ENCODE measurements at places on chromosomes 12 and 14. TPM values are rescaled to one million over a fixed set of nuclear protein-coding genes. Genes with fewer than 3 reads are reported as not detected.
A peak's percentile ranks its signal among the peaks of the same experiment; 100 is the strongest.

The PTPN11 gene
- 97.8 TPM for total RNA-seq

The UNC79 gene
- 0.69 TPM for total RNA-seq

The TAS2R14 gene
- total RNA-seq, result 2.0 TPM

The HOXC12 gene
- 1.3 TPM for total RNA-seq

The NRXN3 gene
- 2.3 TPM for total RNA-seq

The SLC5A8 gene
- not detected for total RNA-seq

- no peaks in the 10 kb centered on the region for H3K4me1 ChIP-seq
- H3K4me3 ChIP-seq, result no peak overlapping the region
- no peaks in the 10 kb centered on the region for H3K27me3 ChIP-seq
- no peaks in the 10 kb centered on the region for H3K36me3 ChIP-seq
Observed at GRCh38 chr14:34655959-34656358, 26.0 kb upstream of the SNX6 start.

DNA sequence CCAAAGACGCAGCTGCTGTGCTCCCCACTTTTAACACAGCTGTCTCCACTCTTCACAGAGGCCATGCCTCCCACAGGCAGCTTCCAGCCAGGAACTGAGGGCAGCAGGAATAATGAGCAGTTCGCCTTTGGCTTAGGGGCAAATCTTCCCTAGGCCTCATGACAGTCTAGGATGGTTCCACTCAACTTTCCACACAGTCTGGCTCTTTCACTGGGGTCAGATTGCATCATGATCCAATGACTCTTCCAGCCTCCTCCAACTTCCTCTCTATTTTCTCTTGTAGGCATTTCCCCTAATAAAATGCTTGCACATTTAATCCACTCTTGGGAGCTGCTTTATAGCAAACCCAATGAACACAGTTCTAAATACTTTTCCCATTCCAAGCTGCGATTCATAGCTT lies 271.6 kb upstream of the ATP2B1 start:
- no peaks in the 10 kb centered on the region for H3K36me3 ChIP-seq
- no peak overlapping the region for H3K27ac ChIP-seq
- no peak for DNase-seq
- no peak overlapping the region for H3K4me3 ChIP-seq

DNA sequence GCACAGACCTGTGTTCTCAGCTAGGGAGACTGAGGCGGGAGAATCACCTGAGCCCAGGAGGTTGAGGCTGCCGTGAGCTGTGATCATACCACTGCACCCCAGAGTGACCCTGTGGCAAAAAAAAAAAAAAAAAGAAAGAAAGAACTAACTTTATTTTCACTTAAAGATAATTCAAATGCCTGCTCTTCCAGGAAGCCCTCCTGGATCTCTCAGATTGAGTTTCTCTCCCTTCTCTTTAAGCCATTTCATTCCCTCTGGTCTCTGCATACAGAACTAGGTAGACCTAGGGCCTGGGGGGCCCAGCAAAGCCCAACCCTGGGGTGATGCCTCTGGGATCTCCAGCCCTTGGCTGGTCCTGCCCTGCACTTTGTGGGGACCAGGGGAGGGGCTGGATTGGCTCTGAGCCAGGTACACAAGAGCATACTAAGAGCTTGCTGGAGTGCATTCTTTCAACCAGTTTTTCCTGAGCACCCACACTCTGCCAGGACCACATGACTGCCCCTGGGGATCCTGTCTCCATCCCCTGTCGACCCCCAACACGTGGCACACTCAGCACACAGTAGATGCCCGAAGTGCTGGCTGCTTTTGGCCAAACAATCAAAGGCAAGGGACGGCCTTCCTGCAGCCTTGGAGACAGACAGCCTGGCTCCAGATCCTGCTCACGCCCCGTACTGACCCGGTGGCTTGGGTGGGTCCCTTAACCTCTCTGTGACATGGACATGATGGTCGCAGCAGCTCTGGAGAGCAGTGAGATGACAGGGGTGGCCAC lies 52.7 kb downstream of the CYP46A1 start:
- H3K4me1 ChIP-seq, result peaks cover 33% of the 10 kb centered on the region
- H3K27ac ChIP-seq, result no peak overlapping the region
- DNase-seq, result no peak
- no peak overlapping the region for H3K4me3 ChIP-seq
- peaks cover 13% of the 10 kb centered on the region for H3K27me3 ChIP-seq

DNA sequence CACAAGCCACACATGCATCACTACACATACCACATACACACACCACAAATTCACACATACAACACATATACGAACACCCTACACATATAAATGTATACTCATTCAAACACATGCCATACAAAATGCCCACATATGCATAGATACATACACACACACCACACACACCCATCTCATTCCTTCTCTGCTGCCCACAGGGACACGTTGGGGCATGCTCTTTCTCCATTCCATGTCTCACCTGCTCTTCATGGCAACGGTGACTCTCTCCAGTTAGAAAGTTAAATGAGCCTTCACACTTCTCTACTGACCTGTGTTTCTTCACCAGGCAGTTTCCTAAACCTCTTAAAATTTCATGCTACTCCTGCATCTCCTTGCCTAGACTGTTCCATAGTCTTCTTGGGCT lies 1194.8 kb downstream of the BCL11B start:
- H3K4me1 ChIP-seq, result no peaks in the 10 kb centered on the region
- no peak for DNase-seq
- peaks cover 2% of the 10 kb centered on the region for H3K27me3 ChIP-seq
- no peak overlapping the region for H3K27ac ChIP-seq
- H3K36me3 ChIP-seq, result no peaks in the 10 kb centered on the region

GRCh38 chr14:58465421-58465820 lies 37.9 kb downstream of the KIAA0586 start:
- H3K27ac ChIP-seq, result no peak overlapping the region
- H3K4me3 ChIP-seq, result no peak overlapping the region
- H3K27me3 ChIP-seq, result no peaks in the 10 kb centered on the region
- DNase-seq, result no peak
- peaks cover 8% of the 10 kb centered on the region for H3K36me3 ChIP-seq

DNA sequence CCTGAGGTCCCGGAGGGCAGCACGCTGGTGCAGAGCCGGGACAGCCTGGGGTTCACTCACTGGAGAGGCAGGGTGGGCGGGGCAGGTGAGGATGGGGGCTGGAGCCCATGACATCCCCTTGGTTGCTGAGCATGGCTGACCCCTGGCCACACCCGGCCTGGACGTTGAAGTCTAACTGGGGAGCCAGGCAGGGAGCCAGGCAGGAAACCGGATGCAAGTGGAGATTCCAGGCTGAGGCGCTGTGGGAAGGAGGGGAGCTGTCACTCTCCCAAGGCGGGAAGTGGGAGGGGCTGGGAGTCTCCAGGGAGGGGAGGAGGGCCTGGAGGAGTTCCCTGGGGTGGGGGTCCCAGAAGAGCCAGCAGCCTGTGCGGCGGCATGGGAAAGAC lies 7.7 kb upstream of the INF2 start:
- peak overlapping the region; percentile 98 for H3K27ac ChIP-seq
- H3K4me3 ChIP-seq, result peak overlapping the region; percentile 83
- H3K27me3 ChIP-seq, result peaks cover 20% of the 10 kb centered on the region
- peaks cover 25% of the 10 kb centered on the region for H3K4me1 ChIP-seq
- peak; percentile 83 for DNase-seq

DNA sequence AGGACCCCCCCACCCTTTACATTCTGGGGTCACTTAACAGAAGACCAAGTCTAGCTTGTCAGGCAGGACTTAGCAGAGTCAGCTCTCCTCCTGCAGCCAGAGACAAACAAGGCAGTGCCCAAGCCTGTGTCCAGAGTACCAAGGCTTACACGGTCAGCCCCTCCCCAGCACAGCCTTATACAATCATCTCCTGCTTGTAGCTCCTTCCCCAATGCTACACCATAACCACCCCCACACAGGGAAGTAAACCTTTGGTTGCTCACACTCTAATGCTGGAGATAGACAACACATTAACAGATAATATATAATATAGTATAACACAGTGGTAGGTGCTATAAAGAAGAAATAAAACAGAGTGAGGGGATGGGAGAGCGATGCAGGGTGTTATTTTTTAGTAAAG lies 175.4 kb upstream of the PWP1 start:
- H3K36me3 ChIP-seq, result no peaks in the 10 kb centered on the region
- H3K27ac ChIP-seq, result no peak overlapping the region
- H3K4me1 ChIP-seq, result no peaks in the 10 kb centered on the region
- no peaks in the 10 kb centered on the region for H3K27me3 ChIP-seq

DNA sequence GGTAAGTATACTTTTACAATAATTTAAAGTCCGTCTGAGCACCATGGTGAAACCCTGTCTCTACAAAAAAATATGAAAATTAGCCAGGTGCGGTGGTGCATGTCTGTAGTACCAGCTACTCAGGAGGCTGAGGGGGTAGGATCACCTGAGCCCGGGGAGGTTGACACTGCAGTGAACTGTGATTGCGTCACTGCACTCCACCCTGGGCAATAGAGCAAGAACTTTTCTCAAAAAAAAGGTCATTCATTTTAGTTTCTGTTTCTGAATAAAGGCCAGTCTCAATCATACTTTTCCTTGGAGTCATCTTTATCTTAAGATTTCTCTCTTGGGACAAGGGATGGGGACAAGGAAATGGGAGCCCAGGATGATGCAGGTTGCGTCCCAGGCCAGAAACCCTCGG lies 12.9 kb downstream of the ANKRD13A start:
- H3K4me3 ChIP-seq, result no peak overlapping the region
- peaks cover 13% of the 10 kb centered on the region for H3K4me1 ChIP-seq
- H3K27me3 ChIP-seq, result no peaks in the 10 kb centered on the region
- H3K36me3 ChIP-seq, result no peaks in the 10 kb centered on the region
- DNase-seq, result no peak

GRCh38 chr14:32417956-32418552 lies 89.0 kb downstream of the AKAP6 start:
- no peak overlapping the region for H3K4me3 ChIP-seq
- no peak overlapping the region for H3K27ac ChIP-seq
- DNase-seq, result no peak
- no peaks in the 10 kb centered on the region for H3K27me3 ChIP-seq
- H3K4me1 ChIP-seq, result no peaks in the 10 kb centered on the region

GRCh38 chr12:122042910-122043309 lies 21.2 kb downstream of the BCL7A start:
- H3K27me3 ChIP-seq, result peaks cover 4% of the 10 kb centered on the region
- H3K27ac ChIP-seq, result no peak overlapping the region
- no peaks in the 10 kb centered on the region for H3K4me1 ChIP-seq
- peaks cover 19% of the 10 kb centered on the region for H3K36me3 ChIP-seq

DNA sequence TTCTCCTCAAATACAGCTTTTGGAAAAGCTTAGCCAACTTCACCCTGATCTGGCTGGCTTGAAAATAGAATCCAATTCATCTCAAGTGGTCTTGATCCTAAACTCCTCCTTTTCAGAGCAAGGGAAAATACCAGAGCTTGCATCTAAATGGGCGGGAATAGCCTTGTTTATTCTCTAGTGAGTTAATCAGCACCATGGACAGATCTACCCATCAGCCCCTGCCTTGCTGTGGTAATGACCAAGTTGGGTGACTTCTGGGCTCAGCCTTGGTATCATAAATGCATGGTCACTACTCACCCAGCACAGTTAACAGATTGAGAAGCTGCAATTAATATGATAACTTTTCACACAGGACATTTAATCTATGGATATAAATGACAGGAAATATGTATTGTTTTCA lies 196.6 kb downstream of the GLT1D1 start:
- no peak overlapping the region for H3K27ac ChIP-seq
- no peaks in the 10 kb centered on the region for H3K4me1 ChIP-seq
- DNase-seq, result no peak
- H3K36me3 ChIP-seq, result no peaks in the 10 kb centered on the region
- H3K4me3 ChIP-seq, result no peak overlapping the region

- H3K27ac ChIP-seq, result peak overlapping the region; percentile 86
- no peak overlapping the region for H3K4me3 ChIP-seq
- peaks cover 8% of the 10 kb centered on the region for H3K27me3 ChIP-seq
- no peak for DNase-seq
- H3K4me1 ChIP-seq, result peaks cover 14% of the 10 kb centered on the region
Observed at GRCh38 chr14:54772451-54772881, 130.2 kb downstream of the GCH1 start.

- no peaks in the 10 kb centered on the region for H3K36me3 ChIP-seq
- H3K27me3 ChIP-seq, result no peaks in the 10 kb centered on the region
- peaks cover 16% of the 10 kb centered on the region for H3K4me1 ChIP-seq
- no peak for DNase-seq
- H3K27ac ChIP-seq, result peak overlapping the region; percentile 18
Observed at GRCh38 chr14:70770490-70770889, 38.8 kb downstream of the MAP3K9 start.

DNA sequence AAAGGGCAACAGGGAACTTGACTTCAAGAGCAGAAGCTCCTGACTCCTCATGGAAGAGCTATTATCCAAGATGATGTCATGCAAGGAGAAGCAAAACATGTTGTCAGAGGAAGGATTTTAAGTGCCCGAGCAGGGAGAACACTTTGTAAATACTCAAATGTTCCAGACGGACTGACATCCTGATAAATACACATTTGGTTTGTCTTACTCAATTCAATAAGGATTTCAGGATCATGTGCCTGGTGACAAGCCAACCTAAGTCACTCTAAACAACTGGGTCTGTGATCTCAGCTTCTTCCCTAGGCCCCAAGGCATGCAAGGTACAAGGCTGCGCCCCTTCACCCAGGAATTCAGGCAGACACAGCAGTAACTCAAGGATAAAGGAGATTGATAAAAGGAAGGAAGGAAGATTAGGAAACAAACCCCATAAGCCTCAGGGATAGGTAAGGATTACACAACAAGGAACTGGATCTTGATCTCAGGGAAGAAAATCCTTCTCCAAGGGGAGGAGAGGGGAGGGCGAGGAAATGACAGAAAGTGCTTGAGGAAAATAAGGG lies 26.8 kb upstream of the CEBPE start:
- H3K4me3 ChIP-seq, result no peak overlapping the region
- no peak overlapping the region for H3K27ac ChIP-seq
- H3K4me1 ChIP-seq, result peaks cover 23% of the 10 kb centered on the region
- H3K27me3 ChIP-seq, result peaks cover 10% of the 10 kb centered on the region

GRCh38 chr12:122023339-122024131 lies 1.9 kb downstream of the BCL7A start:
- H3K27me3 ChIP-seq, result peaks cover 18% of the 10 kb centered on the region
- H3K36me3 ChIP-seq, result peaks cover 6% of the 10 kb centered on the region
- peak overlapping the region; percentile 89 for H3K4me3 ChIP-seq

DNA sequence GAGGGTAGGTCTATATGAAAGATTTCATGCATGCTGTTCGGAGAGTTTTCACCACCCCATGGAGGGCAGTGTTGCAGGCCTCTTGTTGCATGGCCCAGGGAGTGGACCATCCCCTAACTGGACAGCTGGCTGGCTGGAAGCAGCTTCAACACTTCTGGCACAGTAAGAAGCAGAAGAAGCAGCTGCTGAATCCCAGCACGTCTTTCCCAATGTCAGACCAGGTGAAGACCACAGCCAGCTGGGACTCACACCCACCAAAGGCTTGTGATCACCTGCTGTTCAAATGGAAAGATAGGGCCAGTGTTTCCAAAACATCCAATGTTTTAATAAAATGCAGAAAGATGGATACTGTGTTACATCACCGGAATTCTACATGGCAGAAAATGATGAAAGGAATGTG lies 1423.6 kb downstream of the AACS start:
- H3K36me3 ChIP-seq, result peaks cover 7% of the 10 kb centered on the region
- no peaks in the 10 kb centered on the region for H3K4me1 ChIP-seq
- no peak overlapping the region for H3K4me3 ChIP-seq

DNA sequence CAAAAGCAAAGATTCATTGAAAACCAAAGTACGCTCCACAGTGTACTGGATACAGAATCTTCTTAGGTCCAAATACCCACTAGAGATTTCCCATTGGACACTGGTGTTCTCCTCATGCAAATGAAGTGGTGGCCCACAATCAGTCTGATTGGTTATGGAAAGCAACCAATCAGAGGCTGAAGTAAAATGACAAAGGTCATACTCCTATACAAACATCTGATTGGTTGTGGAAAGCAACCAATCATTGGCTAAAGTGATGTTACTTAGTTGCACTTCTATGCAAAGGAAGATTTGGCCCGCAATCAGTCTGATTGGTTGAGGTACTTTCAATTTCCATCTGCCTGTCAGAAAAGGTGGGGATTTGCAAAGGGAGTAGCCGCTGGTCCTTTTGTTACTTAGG lies 1.3 kb upstream of the WASHC3 start:
- DNase-seq, result no peak
- no peak overlapping the region for H3K27ac ChIP-seq
- no peak overlapping the region for H3K4me3 ChIP-seq
- H3K36me3 ChIP-seq, result peaks cover 3% of the 10 kb centered on the region
- peaks cover 5% of the 10 kb centered on the region for H3K27me3 ChIP-seq

Data from endothelial cell (in vitro differentiated cells).